ENCODE measurements at places on chromosomes 16 and 17.

DNA sequence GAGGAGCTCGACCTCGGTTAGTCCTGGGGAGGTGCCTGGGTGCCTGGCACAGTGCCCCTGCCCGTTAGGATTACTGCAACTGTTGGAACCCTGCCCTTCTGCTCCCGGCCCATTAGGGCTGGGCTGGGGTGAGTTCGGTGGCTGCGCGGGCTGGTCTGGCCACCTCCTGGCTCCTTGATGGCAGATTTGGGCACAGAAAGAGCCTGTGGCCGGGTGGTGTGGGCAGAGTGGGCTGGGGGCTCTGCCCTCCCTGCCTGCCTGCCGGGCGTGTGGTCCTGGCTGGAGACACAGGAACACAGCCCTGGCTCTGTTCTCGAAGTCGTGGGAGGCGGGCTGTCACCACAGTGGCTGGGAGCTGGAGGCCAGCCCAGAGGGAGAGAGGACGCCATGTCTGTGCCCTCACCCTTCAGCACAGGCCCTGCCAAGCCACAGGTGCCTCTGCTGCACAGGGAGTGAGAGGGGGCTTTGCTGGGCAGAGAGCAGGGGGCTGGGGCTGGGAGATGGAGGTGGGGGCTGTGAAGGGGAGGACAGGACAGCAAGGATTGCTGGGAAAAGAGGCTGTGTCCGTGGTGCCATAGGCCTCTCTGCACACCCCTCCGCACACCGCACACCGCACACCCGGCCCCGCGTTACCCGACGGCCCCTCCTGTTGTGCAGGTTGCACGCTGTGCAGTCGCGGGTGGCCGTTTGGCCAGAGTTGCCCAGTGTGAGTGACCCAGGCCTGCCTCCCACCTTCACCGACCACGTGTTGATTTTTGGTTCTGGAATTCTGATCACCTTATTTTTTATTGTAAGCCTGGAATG, 236.6 kb upstream of the GSE1 start:
- DNase-seq: no peak

DNA sequence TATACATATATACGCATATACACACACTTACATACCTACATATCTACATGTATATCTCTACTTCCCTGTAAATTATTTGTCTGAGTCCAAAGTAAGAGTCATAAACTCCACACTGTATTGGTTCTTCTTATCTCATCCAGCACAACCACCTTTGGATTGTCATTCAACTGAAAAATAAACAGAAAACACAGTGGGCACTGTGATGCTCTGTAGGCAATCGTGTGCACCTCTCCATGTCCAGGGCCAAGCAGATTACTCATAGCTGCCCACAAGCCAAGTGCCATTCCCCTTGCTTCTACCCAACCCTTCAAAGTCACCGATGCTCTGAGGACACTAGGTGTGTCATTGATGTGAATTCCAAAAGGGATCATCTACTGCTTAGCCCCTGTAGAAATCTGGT, 12.9 kb upstream of the TEKT3 start:
- DNase-seq: no peak

- DNase-seq: no peak
These were observed 11.0 kb upstream of the KATNB1 start for GRCh38 chr16:57724531-57724930.

- no peak for DNase-seq
These were observed 20.3 kb downstream of the MSI2 start for GRCh38 chr17:57276621-57277020.

DNA sequence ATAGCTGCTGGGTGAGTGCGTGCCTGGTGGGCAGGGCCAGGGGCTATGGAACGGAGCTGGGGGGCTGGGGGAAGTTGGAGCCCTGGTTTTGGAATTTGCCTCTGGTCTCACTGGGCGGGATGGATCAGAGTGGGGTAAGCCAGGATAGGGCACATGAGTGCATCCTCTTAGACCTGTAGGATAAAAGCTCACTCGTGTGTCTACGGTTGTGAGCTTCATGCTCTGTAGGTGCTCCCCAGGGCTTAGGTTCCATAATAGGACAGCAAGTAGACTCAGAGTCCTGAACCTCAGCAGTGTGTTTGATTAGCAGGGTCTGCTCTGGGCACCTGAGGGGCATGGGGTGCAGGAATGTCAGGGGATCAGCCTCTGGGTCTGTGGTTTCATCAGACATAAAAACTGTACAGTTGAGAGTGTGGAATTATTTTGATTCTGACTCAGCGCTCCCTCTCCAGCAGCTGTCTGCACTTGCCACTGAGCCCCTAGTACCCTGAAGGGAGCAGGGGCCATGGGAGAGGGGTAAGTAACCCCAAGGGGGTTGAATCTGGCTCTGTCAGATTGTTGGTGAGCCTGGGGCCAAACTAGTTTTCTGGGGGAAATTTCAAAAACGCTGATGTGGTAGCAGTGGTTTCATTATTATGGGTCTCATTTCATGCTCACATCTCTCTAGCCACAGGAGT, 84.2 kb upstream of the LGALS9 start:
- DNase-seq: no peak

GRCh38 chr17:36594626-36595401, 3.1 kb downstream of the DHRS11 start:
- no peak for DNase-seq

DNA sequence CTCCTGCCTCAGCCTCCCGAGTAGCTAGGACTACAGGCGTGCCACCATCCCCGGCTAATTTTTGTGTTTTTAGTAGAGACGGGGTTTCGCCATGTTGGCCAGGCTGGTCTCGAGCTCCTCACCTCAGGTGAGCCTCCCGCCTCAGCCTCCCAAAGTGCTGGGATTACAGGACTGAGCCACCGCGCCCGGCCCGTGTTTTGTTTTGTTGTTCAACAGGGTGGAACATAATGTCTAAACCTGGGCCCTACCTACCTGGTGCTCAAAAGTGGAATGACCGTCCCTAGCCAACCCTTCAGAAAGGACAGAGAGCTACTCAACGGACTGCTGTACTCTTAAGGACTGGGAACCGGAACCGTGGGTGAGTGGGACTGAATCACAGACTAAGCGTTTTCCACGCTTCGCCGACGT, 772 bp upstream of the KIF22 start:
- no peak for DNase-seq

DNA sequence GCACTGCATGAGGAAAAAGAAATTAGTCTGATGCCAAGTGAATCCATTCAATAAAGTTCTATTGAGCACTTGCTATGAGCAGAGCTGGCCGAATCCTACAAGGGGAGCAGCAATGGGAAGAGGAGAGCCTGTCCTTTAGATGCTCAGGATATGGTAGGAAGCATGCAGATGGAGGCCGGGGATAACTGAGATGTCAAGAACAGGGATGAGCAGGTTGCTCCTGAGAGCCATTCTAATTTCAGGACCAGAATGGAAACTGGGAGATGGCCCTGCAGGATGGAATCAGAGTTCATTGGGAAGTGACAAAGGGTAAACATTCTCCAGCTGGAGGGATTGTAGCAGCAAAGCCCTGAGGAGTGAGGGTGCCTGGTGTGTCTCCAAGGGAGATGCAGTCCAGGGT, 88.0 kb downstream of the CBLN1 start:
- DNase-seq: no peak

- DNase-seq: no peak
These were observed 60.4 kb downstream of the PIPOX start for GRCh38 chr17:29103341-29103740.

- DNase-seq: peak; percentile 44
These were observed 1.4 kb downstream of the CBFA2T3 start for GRCh38 chr16:88975511-88976061.

GRCh38 chr16:57482845-57483545, 3.3 kb downstream of the DOK4 start:
- DNase-seq: no peak

DNA sequence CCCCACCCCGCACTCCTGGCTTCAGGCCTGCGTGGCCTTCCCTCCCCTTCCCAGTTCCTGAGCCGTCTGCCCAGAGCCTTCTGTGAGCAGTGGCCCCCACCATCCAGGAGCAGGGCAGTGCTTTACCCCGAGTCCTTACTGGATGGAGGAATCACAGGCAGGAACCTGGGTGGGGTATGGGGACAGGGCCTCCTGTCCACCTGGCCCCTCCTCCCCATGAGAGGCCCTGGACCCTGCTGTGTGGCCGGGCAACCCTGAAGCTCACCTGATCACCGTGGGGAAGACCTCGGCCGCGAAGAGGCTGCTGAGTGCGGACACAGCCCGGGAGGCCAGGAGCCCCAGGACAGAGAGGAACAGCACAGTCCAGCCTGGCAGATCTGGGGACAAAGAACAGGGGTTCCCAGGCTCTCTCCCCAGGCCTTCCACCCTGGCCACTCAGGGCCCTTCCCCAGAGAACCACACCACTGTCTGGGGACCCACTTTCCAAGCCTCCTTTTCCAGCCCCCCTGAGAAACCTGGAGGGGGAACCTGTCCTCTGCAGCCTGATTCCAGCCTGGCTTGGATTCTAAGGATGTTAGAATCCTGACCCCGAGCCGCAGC, 3.2 kb downstream of the SLC22A31 start:
- no peak for DNase-seq

DNA sequence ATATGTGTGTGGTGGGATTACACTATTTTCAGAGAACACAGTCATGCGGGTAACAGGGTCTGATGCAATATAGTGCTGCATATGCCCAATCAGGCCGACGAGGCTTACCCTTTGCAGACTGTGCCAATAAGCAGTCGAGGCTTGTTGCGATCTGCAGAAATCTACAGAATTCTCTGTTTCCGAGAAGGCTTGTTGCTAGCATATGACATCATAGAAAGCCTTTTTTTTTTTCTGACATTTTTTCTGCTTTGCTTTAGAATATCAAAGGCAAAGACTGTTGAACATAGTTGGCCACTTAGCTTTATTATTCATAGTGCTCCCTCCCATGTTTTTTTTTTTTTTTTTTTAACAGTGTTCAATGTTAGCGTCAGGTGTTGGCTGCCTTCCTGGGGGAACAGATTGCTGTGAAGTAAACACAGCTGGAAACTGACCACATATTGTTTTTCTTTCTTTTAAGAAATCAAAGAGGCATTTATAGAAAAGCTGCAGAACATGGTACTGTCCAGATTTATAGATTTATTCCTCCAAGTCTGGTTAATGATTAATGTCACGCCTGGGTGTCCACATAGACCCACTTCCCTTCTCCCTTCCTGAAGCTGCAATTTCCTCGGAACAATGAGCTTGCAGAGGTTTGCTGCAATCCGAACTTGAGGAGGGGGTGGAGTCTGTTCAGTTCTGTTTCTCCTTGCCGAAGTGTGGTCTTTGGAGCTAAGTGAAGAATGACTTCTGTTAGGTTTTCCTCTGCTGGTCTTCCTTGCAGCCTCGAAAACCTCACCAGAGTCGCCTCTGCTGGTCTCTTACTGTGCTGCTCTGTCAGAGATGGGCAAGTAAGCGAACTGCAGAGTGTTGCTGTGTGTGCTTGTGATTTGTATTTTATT, 87.3 kb downstream of the MAP2K6 start:
- peak; percentile 78 for DNase-seq

GRCh38 chr16:31090540-31090939, 1.8 kb upstream of the PRSS53 start:
- no peak for DNase-seq

DNA sequence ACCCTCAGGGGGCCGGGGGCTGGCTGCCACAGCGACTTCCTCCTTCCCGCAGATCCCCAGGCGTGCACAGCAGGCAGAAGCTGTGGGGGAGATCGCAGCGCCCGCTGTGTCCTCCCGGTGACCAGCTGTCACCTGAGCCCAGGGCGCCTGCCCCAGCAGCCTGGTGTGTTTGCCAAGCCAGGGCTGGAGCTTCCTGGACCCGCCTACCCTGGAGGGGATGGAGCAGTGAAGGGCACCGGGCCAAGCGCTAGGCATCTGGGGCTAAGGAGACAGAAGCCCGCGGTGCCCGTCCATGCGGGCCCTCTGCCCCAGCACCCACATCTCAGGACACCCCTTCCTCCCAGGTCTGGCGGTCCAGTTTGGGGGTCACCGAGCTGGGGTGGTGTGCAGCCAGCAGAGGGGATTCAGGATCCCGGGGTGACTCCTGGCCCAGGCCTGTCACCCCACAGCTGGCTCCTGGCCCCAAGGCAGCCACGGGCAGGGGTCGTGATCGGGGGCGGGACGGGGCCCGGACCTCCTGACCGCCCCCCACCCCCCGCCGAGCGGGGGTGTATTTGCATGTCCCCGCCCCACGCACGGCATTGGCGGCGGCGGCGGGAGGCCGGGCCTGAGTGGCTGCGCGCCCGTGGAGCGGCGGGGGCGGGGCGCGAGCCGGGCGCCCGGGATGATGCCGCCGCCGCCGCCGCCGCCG, at the start of gene RAB26:
Gene RAB26, plus strand, starts transcription at position 645 of the 691 bp plus-strand sequence. CDS start 159 bp downstream, outside the sequence.
- peak; percentile 63 for DNase-seq

GRCh38 chr17:2821868-2822267, 25.6 kb downstream of the RAP1GAP2 start:
- no peak for DNase-seq

GRCh38 chr17:42709561-42709960, 27.2 kb downstream of the CNTNAP1 start:
- DNase-seq: no peak

- DNase-seq: no peak
These were observed 9.4 kb downstream of the KIAA0513 start for GRCh38 chr16:85037050-85037410.

GRCh38 chr17:19316761-19317358, 45.7 kb downstream of the B9D1 start:
- DNase-seq: no peak

- DNase-seq: no peak
These were observed 5.5 kb upstream of the NCBP3 start for GRCh38 chr17:3851461-3852100.

GRCh38 chr16:88651276-88651988, 579 bp upstream of the CYBA start:
- peak; percentile 21 for DNase-seq

GRCh38 chr17:15092762-15093161, 172.4 kb downstream of the PMP22 start:
- no peak for DNase-seq

DNA sequence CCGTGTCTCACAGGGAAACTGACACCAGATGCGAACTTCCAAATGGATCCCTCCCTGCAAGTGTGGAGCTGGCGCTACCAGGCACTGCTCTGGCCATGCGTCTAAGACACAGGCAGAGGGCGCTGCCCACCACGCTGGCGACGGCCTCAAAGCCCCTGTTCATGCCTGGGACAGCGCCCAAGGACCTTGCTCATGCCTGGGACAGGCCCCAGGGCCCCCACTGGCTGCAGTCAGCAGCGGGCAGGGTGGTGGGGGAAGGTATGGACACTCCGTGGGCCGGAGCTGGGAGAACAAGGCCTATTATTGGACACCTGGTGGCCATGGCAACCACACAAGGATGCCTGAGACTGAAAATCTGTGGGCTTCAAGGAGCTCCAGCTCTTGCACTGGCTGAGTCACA, 8.8 kb downstream of the ZG16B start:
- peak; percentile 66 for DNase-seq

GRCh38 chr16:86510465-86511261, at the start of gene FOXF1:
Gene FOXF1 (plus strand): TSS chr16:86510527. CDS start chr16:86510570, 43 bp downstream.
- no peak for DNase-seq

All from inflammatory macrophage (primary cell).